Activated CD8-positive, alpha-beta memory T cell treated with anti-CD3 and anti-CD28 coated beads, Interleukin-2, amount 10 ng/mL, durations not matched to agents 7 days and 5 days (primary cell): ENCODE measurements at places on chromosomes 5 and 9. TPM values are rescaled to one million over a fixed set of nuclear protein-coding genes. Genes with fewer than 3 reads are reported as not detected.

The ZNF366 gene
- total RNA-seq = not detected

The IL5 gene
- 20.0 TPM for total RNA-seq

The TMOD1 gene
- 0.88 TPM for total RNA-seq

The RAB3C gene
- total RNA-seq = not detected

The TRIO gene
- 5.7 TPM for total RNA-seq
